T-helper 22 cell (primary cell): ENCODE measurements at places on chromosomes 1 and 21.

GRCh38 chr1:232954594-232955365, 4.4 kb downstream of the NTPCR start:
- no peak for DNase-seq

DNA sequence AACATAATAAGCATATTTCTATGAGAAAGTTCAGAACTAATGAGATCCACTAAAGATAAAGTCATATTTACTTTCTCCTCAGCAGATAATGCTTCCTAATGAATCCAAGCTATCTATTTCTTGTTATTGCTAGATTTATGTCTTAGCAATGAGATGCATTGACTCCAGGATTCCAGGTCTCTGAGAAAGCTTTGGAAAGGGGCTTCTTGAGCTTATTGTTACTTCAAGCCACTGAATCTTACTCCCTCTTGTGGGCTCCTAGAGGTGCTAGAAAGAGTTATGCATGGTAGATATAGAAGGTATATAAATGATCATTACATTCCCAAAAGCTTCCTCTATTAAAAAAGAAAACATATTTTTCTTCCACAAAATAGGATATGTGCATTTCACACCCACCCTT, 246.4 kb upstream of the ADAMTS5 start:
- DNase-seq: no peak

DNA sequence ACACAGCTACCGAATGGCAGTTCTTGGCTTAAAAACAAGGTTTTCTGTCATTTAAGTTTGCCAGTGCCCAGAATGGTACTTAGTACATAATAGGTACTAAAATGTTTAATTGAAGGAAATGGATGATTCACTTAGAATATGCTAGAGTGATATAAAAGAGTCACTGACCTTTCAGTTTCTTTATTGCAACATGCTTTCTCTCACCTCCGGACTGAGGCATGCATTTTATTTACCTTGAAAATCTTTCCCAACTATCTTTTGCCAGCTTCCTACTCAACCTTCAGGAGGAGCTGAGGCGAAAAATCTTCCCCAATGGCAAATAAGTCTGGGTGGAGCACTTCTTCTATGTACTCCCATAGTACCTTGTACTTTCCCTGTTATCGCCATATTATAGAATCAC, 244.9 kb downstream of the ZNF648 start:
- no peak for DNase-seq

- DNase-seq: no peak
Measured at GRCh38 chr21:42677339-42678321, 24.2 kb downstream of the PDE9A start.

DNA sequence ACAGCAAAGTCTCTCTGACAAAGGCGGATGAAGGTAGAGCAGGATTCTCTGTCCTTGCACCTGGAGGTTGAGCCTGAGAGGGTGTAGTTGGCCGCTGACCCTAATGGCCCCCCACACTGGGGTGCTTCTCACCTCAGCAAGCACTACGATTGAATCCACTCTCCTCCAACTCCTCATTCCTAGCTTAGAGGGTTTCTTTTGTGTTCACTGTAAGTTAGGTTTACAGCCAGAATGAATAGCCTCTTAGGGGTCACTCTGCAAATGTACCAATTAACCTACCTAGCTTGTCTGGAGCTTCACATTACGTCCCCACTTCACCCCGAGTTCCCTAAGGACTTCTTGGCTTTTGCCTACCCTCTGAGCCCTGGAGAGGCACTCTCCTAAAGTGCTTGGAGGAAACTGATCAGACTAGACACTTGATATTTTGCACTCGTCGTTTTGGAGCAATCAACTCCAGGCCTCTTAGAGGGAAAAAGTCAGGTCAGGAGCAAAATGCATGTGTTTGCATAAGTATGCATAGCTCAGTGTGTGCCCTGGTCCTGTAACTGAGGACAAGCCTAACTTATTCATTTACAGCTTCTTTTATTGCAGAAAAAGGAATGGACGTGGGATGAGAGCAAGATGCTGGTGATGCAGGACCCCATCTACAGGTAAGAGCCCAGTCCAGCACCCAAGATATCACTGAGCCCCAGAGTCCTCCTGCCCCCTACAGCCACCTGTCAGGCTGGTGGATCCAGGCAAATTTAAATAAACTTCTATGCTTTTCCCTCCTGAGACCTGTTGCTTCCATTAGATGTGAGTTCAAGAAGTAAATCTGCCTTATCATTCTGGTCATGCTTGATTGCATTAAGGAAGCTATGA, 76.4 kb downstream of the SPATA46 start:
- no peak for DNase-seq

DNA sequence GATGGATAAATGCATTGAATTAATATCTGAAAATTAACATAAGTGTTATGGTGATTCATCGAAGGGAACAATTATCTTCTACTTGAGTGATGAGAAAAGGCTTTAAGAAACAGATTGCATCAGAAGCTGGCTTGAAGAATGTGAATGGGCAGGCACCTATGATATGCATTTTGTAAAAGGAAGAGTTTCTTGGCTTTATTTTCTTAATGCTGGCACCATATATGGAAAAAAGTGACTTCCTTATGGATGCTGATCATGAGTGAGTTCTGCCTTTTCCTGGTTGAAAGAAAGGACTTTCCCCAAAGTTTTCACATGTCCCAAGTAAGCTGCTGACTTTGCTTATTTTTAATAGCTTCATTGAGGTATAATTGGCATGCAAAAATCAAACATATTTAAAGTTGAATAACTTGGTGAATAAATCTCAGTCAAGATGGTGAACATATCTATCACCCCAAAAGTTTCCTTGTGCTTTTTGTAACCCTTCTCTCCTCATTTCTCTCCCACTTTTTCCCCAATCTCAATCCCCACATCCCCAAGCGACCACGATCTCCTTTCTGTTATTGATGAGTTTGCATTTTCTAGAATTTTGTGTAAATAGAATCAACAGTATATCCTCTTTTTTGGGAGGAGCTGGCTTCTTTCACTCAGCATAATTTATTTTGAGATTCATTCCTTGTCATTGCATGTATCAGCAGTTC, 74.2 kb downstream of the SPATA46 start:
- DNase-seq: no peak

DNA sequence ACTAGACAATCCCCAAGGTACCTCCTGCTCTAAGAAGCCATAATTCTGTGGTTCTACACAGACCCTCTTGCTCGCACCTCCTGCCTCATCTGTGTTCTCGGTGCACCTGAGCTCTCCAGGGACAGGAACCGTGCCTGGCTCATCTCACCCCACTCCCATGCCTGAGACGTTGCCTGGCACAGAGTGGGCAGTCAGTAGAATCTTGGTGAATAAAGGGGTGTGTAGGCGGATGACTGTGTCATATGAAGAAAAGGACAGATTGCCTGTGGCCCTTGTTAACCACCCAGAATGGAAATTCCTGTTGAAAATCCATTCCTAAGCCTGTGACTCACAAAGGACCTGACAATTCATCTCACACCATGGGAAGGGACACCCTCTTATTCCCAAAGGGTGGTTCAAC, 92.9 kb downstream of the KCNN3 start:
- no peak for DNase-seq

GRCh38 chr1:185453496-185454192, 136.6 kb upstream of the IVNS1ABP start:
- DNase-seq: no peak

DNA sequence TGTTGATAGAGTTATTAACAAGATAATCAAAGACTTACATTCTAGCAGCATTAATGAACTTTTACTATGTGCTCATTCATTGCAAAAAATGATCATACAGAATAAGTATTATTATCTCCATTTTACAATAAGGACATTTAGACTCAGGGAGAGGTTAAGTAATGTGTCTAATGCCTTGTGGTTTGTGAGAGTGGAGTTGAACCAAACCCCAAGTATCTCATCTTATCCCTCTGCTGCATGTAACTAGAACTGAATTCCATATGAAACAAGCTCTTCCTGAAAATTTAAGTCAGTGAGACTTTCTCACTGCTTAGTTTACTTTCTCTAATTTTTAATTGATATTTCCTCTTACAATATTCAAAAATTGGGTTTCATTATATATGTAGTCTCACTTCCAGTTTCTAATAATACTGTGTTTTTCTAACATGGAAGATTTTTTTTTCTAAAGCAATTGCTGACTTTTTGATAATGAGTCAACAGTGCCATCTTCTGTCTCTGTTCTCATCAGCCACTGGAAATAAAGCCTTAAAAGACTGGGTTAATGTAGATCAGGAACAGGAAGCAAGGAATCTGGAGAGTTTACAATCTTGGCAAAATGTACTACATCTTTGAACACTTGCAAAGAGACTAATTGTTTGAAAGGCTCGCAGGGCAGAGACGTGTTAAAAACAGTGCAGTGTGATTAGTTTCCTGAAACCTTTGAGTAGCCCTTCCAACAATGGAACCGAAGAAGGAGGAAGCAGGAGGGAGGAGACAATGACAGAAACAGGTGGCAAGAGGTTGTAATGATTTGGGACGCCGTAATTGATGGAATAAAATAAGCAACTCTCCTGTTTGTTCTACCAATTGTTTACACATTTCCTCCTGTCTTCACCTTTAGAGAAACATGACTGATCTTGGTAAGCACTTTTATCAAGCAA, 567.6 kb downstream of the MRPL39 start:
- DNase-seq: no peak

- no peak for DNase-seq
Measured at GRCh38 chr1:231170875-231171274, 9.0 kb downstream of the TRIM67 start.

- no peak for DNase-seq
Measured at GRCh38 chr1:225914947-225915346, 9.1 kb downstream of the PYCR2 start.

GRCh38 chr1:173504268-173504667, 27.1 kb downstream of the PRDX6 start:
- no peak for DNase-seq

- DNase-seq: no peak
Measured at GRCh38 chr1:41611068-41611931, 126.8 kb upstream of the EDN2 start.

DNA sequence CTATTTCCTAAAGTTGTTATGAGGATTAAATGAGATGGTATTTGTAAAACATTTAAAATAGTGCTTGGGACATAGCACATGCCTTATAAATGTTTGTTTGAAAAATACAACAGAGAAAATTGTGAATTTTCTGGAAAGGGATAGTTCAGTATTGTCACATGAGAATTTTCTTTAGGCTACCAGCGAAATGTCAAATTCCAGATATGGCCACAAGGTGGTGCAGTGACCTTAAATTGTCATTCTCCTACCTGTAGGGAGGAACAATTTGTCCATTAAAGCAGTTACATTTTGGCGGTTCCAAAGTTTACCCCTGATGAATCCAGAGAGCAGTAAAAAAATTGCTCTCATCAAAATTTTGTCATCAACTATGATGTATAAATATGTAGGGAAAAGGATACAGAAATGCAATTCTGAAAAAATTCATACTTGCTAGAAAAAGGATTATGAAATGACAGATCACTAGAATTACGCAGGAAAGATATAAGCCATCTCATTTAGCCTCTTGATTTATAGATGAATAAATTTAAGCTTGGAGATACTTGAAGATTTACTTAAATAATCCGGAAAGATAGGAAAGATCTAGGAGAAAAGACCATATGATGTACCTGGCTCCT, 50.2 kb upstream of the TSHB start:
- DNase-seq: peak; percentile 27

DNA sequence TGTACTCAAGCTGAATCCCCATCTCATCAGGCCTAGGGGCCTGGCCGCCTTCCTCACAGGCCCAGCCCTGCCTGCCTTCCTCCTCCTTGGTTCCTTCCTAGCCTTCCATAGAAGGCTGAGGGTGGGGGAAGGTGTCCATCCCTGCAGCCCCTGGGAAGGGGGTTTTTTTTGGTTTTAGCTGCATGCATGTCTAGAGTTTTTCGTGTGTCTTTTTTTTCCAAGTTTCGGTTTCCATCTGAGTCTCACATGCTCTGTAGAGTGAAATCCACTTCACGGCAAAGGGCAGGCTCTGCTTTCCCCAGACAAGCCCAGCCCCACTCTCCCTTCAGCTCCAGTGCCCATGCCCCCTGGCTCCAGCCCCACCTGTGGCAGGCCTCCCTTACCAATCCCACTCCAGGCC, 32.1 kb downstream of the GRHL3 start:
- DNase-seq: no peak

DNA sequence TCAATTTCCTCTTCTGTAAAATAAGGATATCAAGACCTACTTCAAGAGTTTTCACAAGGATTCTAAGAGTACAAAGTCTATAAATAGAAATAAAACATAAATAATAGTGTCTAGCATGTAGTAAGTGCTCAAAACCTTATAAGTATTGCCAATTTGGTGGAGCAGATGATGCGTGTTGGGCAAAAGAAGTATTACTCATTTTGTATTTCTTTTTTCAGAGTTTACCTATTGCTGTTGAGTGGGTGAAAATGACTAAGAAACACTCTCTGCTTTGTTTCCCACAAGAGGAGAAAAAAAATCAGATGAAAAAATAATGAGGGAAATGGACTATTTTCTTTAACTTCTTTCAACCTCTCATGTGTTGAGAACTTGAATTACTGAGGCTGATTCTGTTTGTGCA, 103.3 kb upstream of the KCNK2 start:
- DNase-seq: no peak

- no peak for DNase-seq
Measured at GRCh38 chr1:208058756-208059155, 147.8 kb upstream of the CD34 start.

DNA sequence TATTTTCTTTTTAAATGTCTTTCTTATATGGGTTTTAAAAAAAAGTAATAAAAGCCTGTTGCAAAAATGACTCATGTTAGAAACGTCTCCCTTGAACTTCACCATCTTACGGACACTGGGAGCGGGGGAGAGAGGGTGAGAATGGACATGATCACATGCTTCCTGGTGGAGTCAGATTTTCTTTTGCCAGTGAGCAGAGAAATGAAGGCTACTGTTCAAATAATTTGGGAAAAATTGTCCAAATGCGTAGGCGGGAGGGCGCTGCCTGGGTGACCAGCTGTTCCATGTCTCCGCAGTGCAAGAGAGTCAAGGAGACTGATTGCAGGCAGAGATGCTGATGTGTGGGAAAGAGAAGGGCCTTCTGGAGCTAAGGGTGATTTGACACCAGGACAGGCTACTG, 23.1 kb downstream of the EIF2D start:
- DNase-seq: no peak

DNA sequence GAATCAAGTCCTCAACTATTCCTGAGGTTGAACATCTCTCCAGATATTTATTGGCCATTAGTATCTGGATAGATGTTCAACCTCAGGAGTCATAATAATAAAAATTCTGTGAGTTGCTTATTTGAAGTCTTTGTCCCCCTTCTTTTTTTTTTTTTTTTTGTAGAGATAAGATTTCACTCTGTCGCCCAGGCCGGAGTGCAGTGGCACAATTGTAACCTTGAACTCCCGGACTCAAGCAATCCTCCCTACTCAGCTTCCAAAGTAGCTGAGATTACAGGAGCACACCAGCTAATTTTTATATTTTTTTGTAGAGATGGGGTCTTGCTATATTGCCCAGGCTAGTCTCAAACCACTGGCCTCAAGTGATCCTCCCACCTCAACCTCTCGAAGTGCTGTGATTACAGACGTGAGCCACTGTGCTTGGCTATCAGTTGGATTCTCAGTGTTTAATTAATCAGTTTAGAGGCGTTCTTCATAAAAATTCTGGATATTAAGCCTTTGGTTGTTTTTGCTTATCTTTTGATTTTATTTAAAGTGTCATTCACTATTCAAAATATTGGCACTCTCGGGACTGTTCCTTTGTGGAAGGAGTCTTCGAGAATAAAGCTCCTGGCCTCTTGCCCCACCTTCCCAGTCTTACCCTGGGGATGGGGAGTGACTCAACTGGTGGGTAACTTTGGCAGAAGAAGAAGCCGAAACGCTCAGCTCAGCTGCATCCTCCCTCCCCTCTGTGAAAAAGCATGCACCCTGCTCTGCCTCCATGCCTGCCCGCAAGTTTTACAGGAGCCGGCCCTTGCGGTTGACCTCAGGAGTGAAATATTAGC, 11.2 kb upstream of the HYI start:
- DNase-seq: no peak
